ENCODE measurements at places on chromosomes 13 and 19. TPM values are rescaled to one million over a fixed set of nuclear protein-coding genes. Genes with fewer than 3 reads are reported as not detected.

The HCST gene
- 5.0 TPM for total RNA-seq

- DNase-seq: no peak
Measured at GRCh38 chr13:98371516-98372023, 194.5 kb upstream of the RNF113B start.

DNA sequence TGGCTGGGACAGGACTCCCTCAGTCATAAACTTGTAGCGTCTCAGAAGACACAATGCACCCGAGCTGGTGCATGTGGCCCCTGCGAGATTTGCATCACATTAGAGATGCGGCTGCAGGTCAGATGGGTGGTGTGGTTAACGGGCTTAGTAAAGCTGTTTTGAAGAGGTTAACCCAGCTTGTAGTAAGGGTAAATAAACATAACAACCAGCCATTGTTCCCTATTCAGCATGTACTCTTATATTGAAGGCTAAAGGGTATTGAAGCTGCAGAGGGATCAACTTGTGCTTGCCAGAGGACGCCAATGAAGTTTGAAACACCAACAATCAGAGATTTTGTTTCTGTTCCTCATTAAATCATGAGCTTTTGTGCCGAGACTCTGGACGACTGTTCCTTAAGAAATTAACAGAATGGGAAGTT is 79.4 kb downstream of the ZIC5 start:
- no peak for DNase-seq

GRCh38 chr19:17328517-17329365 is 5.9 kb downstream of the ANO8 start:
- DNase-seq: no peak

The ZNF253 gene
- total RNA-seq: 7.1 TPM

DNA sequence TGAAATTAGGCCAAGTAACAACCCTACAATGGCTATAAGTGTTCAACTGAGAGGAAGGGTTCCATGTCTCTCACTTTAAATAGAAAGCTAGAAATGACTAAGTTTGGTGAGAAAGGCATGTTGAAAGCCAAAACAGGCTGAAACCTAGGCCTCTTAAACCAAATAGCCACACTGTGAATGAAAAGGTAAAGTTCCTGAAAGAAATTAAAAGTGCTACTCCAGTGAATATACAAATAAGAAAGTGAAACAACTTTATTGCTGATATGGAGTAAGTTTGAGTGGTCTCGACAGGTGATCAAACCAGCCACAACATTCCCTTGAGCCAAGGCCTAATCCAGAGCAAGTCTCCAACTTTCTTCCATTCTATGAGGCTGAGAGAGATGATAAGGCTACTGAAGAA is 209.6 kb downstream of the KLF12 start:
- no peak for DNase-seq

DNA sequence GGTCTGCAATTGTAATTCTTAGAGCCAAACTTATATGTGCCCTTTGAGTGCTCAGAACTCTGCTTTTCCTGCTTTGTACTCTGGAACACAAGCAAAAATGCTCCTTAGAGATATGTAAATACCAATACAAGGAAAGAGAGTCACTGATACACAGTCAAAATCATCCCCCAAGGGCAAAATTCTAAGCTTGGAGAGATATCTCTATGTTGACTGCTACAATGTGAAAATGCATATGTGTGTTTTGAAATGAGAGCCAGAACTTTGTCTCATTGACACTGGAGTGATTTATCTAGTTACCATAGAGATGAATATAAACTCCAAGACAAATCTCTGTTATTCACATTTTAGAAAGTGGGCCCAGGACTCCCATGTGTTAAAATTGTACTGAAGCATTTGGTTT is 494.8 kb upstream of the SLITRK1 start:
- no peak for DNase-seq

DNA sequence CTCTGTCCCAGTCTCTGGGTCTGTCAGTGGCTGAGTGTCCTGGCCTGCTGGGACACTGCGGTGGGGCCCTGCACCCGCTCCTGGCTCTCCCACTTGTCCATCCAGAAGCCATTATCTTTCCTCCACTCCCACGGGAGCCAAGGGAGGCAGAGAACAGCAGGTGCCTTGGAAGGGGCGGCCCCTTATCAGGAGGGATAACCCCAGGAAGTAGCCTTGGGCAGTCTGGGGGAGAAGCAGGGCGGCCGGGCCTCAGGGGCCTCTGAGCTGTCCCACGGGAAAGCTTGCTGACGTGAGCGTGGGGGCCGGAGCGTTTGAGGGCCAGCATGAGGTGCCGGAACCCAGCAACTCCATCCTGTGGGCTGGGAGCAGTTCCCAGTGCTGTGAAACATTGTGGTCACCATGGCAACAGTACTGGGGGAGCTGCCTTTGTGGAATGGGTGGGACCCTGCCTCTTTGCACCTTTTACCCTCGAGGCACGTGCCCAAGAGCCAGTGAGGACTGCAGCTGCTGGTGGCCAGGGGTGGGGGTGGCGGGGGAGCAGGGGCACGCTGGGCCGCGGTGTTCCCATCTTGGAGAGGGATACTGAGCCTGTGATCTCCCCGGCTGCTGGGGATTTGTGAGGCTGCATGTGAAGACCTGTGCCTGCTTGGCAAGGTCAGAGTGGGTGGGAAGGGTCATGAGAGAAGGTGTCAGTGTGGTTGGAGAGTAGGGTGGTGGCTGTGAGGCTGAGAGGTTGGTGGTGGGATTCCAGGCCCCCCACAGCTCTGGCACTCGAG is 20.9 kb downstream of the KLHL26 start:
- peak; percentile 83 for DNase-seq

DNA sequence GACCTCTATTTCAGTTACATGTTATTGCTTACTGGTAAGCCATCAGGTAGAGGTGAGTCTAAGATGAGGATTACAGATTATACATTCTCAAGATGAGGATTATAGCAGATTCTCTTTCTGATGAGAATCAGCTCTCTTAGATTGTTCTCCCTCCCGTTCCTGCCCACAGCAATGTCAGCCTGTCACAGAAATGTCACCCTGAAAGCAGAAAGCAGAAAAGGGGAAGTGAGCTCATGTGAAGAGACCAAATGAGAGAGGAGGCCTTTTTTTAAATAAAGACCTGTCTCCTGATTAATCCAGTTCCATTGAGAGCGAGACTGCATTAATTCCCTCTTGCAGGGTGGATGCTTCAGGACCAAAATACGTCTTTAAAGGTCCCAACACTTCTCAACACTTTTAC is 445.6 kb downstream of the KCTD12 start:
- DNase-seq: no peak

GRCh38 chr19:43332058-43332922 is 21.2 kb upstream of the CD177 start:
- DNase-seq: no peak

The VRK3 gene
- total RNA-seq: 27.2 TPM

The SMIM17 gene
- total RNA-seq: 1.1 TPM

- no peak for DNase-seq
Measured at GRCh38 chr13:24149246-24150032, 11.1 kb upstream of the SPATA13 start.

The ARHGAP33 gene
- total RNA-seq: 16.3 TPM

- DNase-seq: no peak
Measured at GRCh38 chr13:48496271-48497161, 36.4 kb downstream of the RCBTB2 start.

The ARHGAP45 gene
- 34.2 TPM for total RNA-seq

The NKG7 gene
- not detected for total RNA-seq

DNA sequence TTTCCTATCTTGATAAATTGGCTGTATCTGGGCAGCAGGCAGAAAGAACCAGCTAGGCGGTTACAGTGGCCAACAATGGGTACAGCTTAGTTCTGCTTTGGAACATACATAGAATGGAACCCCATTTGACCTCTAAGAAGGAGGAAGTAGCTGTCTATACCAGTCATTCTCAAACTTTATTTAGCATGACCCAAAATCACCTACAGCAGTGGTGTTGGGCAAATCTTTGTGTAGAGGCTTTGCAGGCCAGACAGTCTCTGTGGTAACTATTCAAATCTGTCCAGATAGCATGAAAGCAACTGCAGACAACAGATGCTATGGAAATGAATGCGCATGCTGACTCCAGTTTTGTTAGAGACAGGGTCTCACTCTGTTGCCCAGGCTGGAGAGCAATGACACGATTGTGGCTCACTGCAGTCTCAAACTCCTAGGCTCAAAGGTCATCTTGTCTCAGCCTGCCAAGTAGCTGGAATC is 12.0 kb upstream of the KCNC3 start:
- no peak for DNase-seq

- no peak for DNase-seq
Measured at GRCh38 chr13:50388481-50388880, 373.2 kb downstream of the KCNRG start.

GRCh38 chr19:39499932-39500331 is 1.2 kb downstream of the DLL3 start:
- DNase-seq: no peak

The ELSPBP1 gene
- not detected for total RNA-seq

The IL4I1 gene
- total RNA-seq: 0.45 TPM

DNA sequence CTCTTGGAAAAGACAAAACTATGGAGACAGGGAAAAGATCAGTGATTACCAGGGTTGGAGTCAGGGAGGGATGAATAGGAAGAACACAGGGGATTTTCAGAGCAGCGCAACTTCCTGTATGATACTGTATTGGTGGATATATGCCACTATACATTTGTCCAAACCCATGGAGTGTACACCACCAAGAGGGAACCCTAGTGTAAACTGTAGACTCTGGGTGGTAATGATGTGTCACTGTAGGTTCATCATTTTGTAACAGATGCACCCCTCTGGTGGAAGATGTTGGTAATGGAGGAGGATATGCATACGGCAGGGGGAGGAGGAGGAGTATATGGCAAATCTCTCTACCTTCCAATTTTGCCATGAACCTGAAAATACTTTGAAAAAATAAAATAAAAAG is 68.1 kb downstream of the UFM1 start:
- DNase-seq: peak; percentile 7

- no peak for DNase-seq
Measured at GRCh38 chr13:20411638-20412342, 113.9 kb downstream of the CRYL1 start.

GRCh38 chr13:98810746-98811145 is 58.3 kb upstream of the SLC15A1 start:
- DNase-seq: no peak

DNA sequence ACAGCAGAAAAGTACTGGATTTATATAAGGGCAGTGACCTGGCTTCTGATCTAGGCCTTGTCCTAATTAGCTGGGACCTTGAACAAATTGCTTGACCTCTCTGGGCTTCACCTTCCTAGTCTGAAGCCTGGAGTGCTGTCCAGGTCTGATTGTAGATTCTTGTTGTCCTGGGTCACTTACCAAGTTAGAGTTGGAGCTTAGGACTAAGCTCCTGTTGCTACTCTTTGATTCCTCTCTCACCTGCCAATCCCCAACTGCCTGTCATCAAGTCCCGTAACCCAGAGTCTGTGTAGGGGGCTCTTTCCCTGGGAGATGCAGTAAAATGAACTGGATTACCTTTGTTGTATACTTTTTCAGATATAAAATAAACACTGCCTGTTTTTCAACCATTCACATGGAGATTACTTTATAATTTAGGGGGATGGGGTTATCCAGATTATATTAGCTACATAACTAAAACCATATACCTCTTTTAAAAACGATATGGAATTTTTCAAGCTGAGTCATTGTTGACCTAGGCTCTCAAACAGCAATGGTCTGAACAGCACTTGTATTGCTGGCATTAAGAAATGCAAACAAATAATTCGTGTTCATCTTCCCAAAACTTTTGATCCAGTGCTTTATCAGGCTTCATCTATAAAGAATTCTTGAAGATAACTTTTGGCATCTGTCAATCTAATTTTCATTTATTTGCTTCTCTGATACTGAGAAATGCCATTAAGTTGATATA is 5.8 kb downstream of the ARHGAP35 start:
- DNase-seq: no peak

The ZSCAN18 gene
- total RNA-seq: 27.0 TPM

DNA sequence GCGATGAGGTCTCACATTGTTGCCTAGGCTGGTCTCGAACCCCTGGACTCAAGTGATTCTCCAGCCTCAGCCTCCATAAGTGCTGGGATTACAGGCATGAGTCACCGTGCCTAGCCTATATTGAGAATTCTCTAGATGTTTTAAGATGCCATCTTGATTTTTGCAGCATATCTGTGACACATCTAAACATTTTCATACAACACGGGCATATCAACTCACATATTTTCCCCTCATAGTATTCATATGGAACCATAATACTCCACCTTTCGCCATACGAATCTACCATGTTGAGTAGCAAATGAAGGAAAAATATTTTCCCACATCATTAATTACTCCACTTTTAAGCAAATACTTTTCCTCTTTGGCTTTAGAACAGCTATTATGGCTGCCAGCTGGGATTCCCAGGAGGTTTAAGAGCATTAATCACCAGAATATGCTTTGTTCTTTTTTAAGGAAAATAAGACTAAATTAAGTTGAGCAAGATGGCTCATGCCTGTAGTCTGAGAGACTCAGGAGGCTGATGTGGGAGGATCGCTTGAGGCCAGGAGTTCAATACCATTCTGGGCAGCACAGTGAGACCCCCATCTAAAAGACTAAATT is 56.9 kb upstream of the GTF2F2 start:
- DNase-seq: no peak

DNA sequence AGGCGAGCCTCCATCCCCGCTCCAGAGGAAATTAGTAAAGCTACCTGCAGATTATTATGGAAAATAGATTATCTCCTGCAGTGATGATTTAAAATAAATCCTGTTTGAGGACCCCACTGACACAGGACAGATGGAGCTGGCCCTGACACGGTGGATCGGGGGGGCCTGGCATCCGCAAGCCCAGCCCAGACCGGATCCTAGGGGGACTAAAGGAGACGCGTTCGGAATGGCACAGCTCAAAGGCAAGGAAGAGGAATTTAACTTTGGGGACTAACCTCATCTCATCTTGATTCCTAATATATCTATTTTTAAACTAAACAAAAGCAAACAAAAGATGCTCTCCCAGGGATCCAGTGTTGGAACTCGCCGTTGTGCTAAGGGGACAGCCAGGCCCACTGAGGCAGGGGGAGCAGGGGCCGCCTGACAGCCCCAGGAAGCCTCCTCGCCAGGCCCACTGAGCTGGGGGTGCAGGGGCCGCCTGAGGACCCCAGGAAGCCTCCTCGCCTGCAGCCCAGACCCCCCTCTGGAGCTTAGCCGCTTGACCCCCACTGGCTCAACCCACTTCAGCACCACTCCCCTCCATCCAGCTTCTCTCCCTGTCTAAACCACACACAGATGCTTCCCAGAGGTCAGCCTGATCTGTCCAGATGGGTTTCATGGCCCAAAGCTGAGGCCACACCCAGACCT is 78.6 kb downstream of the SPACA7 start:
- DNase-seq: no peak

The OLFM2 gene
- total RNA-seq: 15.4 TPM

DNA sequence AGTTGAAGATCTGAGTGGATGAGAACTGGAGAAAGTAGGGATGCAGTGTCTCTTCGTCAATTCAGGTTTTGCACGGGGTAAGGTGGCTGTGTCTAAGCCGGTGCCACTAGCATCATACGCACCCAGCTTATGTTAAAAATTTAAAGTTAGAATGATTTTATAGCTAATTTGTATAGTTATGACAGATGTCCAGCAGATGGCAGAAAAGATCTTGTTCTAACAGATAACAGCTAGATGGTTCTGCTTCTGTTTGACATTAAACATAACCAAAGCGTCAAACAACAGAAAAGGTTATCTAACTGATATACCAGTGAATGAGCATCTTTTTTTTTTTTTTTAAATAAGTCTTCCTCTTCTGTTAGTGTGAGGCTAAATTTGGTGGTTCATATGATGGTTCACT is 18.8 kb upstream of the EDDM13 start:
- no peak for DNase-seq

- no peak for DNase-seq
Measured at GRCh38 chr19:41307954-41308449, 2.0 kb upstream of the CCDC97 start.

Data from stomach (tissue), 19 donors.